ENCODE measurements at places on chromosomes 4 and X. TPM values are rescaled to one million over a fixed set of nuclear protein-coding genes. Genes with fewer than 3 reads are reported as not detected.
A peak's percentile ranks its signal among the peaks of the same experiment; 100 is the strongest.

MAP3K15 gene
- total RNA-seq, result not detected

PPP1R2C gene
- total RNA-seq, result not detected

SPATA4 gene
- total RNA-seq, result not detected

BTK gene
- total RNA-seq, result 1.0 TPM

- no peak for ATAC-seq
Observed at GRCh38 chrX:12824944-12825343, 33.7 kb downstream of the PRPS2 start.

- peak; percentile 69 for ATAC-seq
Observed at GRCh38 chr4:149031399-149031798, 589.2 kb upstream of the NR3C2 start.

DNA sequence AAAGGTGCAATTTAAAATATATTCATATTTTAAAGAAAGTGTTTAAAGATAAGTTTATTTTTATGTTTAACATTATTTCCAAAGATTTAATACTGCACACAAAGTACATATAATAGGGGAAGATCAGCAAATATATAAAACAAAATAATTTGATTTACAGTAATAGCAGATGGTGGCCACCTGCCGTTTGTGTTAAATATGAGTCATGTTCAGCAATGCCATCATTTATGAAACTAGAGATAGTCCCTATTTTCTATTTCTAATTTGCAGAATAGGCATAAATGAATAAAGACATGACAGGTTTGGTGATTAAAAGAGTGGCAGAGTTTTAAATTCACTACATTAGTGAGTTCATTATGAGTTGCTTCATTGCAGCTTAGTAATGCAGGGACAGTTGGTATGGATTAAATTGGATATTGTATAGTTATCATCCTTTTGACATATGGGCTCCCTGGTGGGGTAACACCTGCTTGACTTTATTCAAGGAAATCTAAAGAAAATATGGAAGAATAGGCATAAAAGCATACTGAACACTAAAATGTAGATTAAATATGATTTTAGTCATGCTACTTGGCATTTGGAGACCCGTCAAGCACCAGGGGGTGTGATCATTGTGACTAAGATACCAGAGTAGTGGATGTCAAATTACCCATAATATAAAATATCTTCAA is 78.8 kb upstream of the BANK1 start:
- ATAC-seq, result no peak

DNA sequence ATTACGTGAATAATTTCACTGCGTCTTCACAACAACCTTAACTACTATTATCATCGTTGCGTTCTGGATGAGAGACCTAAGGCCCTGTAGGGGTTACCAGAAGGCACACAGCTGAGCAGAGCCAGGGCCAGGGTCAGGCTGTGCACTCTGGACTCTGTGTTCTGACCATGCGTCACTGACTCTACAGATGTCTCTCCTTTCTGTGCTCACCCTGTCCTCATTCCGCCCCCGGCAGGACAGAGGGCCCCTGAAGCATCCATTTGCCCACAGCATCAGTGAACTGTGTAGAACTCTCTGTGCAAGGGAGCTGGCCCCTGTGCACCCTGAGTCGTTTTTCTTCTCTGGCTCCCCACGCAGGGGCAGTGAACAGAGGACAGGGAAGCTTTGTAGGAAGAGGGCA is 21.3 kb downstream of the GPKOW start:
- ATAC-seq, result no peak

- no peak for ATAC-seq
Observed at GRCh38 chr4:150366487-150366999, 215.4 kb upstream of the MAB21L2 start.

DNA sequence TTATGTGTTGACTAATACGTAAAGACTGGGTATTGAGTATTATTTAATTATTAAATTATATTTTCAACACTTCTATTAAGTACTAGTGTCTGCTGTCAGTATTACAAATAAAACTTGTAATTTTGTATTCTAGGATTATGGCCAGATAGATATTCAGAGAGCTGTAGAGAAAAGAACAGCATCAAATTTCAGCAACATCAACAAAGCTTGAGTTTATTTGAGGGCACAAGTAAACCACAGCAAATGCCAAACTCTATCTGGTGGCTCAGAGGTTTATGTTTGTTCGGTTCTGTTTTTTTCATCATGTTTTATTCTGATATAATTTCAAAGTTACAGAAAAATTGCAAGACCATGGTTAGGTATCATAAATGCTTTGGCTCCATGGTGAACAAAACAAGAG is 1530.5 kb downstream of the PCDH18 start:
- ATAC-seq, result no peak

DNA sequence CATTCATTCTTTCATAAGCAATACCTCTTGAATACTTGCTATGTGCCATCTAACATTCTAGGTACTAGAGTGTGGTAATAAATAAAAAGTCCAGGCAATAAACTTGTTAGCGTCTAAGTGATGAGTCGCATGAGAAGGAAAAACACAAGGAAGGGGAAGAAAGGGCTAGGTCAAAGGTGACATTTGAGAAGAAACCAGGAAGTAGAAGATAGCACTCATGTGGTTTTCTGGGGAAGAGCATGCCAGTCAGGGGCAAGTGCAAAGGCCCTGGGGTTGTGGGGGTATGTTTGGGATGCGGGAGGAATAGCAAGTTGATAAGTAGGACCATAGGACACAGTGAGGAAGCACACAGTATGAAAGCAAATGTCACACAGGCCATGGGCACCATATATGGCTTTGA is 157.0 kb downstream of the TSPAN5 start:
- ATAC-seq, result peak; percentile 18

GRCh38 chrX:98203800-98204199 is 1320.1 kb downstream of the RPA4 start:
- no peak for ATAC-seq
